CD4-positive, alpha-beta T cell treated with Interleukin-6 at 100 ng/mL for 8 hours (primary cell): ENCODE measurements at places on chromosomes 6 and 20.

DNA sequence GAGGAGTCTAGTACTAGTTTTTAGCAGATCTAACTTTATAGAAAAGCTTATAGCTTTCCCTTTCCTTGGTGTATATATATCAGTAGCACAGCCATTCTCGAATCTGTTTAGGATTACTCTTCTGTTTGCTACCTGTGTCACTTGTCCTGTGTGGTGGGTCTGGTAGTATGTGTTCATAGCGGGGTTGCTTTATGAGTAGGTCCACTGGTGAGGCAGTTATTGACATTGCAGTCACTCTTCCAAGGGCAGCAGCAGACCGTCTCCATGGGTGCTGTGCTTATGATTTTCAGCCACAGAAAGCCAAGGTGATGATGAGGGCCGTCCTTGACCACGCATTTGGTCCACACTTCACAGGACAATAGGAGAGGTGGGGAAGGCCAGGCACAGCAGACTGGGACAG lies 171.5 kb downstream of the CDKAL1 start:
- DNase-seq: no peak

DNA sequence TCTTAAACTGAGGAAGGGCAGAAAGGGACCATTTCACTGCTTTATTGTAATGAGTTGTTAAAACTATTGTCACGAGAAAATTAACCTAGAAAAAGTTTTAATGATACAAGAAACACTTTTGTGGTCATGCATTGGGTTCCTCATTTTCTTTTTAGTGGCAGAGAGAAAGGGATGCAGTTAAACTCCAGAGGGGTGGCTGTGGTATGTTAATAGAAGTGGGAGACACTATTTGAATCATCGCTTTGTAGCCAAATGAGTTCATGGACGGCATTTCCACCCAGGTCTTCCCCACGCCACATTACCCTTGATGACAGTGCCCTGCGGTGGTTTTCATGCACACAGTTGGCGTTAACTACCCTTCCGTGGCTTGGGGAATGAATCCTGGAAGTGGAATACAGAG lies 235.6 kb downstream of the PLCB1 start:
- no peak for DNase-seq

DNA sequence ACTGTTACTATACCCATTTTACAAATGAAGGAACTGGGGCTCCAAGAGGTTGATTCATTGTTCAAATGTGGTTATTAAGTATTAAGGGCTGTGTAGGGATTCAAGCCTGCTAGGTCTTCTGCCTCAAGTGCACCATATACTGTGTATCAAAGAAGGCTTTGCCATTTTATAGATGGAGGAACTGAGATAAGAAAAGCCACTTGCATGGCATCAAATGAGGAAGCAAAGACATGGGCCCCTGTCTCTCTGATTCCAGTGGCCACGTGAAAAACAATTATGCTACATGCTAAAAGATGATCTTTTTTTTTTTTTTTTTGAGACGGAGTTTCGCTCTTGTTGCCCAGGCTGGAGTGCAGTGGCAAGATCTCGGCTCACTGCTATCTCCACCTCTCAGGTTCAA lies 67.0 kb downstream of the TMEM200A start:
- no peak for DNase-seq

DNA sequence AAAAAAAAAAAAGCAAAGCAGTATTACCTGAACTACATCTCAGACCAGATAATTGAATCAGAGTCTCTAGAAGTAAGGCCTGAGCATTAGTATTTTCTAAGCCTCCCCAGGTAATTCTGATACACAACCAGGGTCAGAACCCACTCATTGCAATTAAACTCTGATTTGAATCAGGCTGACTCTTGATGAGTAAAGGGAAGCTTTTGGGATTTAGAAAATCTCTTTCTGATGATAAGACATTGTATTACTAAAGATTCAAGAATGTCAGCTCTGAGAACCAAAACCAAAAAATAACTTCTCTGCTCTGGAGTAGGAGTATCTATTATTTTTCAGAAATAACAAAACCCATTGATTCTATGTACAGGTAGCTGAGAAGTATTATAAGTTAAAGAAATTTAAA lies 100.1 kb upstream of the COL21A1 start:
- DNase-seq: no peak

GRCh38 chr6:39496915-39497314 lies 174.4 kb upstream of the KCNK16 start:
- no peak for DNase-seq

DNA sequence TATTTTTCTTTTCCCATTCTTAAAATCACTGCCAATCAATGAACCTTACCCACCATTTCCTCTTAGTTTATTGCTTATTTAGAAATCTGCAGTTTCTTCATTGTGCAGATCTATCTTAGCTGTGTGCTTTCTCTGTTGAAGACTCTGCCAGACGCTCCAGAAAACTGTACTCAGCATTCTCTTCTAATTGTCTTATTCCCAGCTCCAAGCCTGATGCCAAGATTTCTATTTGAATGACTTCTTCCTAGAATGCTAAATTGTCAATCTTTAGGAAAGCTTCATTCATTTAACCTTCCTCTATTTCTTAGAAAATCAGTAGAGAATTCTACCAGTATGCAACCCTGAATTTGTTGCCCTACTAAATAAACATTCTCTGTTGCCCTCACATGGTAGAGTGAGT lies 308.9 kb downstream of the KHDRBS2 start:
- no peak for DNase-seq

- DNase-seq: no peak
Measured at GRCh38 chr6:168968228-168968627, 285.4 kb downstream of the THBS2 start.

DNA sequence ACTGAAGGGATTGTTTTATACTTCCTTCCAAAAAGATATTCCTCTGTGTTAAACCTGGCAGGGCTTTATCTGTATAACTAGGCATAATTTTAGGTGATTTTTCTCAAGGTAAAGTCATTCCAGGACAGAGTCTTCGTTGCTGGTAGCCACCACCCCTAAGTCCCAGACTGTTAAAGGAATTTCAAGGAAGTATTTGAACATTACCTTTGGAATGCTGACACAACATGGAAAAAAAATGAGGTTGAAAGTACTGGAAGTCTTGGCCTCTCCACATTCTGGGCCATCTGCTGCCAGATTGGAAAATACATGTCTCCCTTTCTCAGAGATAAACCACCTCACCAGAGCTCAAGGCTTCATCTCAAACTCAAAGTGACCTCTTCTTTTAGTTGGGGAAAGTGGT lies 27.0 kb upstream of the ETV7 start:
- DNase-seq: no peak

- no peak for DNase-seq
Measured at GRCh38 chr6:146770275-146770964, 171.6 kb downstream of the ADGB start.

- DNase-seq: no peak
Measured at GRCh38 chr6:132973514-132973993, 159.2 kb downstream of the RPS12 start.

GRCh38 chr6:142966294-142966693 lies 21.3 kb upstream of the HIVEP2 start:
- no peak for DNase-seq

DNA sequence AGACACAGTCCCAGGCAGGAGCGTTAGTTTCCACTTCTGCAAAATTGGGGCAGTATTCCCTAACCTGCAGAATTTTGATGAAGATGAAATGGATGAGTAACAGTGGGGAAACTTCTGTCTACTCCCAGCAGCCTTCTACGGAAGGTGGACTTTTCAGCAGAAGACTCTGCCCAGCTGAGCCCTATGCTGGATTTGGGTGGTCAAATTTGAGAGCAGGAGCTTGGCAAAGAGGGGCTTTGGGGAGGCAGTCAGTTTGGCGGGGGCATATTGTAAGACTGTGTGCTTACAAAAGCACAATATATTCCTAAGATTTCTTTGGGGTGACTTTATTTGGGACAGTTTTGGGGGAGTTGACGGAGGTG lies 5.4 kb upstream of the SDCBP2 start:
- no peak for DNase-seq

GRCh38 chr6:108114841-108115597 lies 40.5 kb upstream of the OSTM1 start:
- DNase-seq: no peak

- DNase-seq: no peak
Measured at GRCh38 chr6:43508481-43509141, 1.5 kb downstream of the LRRC73 start.

- DNase-seq: no peak
Measured at GRCh38 chr20:8744228-8744844, 324.6 kb upstream of the PLCB4 start.

- DNase-seq: no peak
Measured at GRCh38 chr6:158688860-158689259, 39.0 kb downstream of the SYTL3 start.

- DNase-seq: no peak
Measured at GRCh38 chr6:152098683-152099082, 291.2 kb downstream of the ESR1 start.

- no peak for DNase-seq
Measured at GRCh38 chr6:36269834-36270705, at the start of gene PNPLA1. PNPLA1 (plus strand) TSS chr6:36270060; CDS start chr6:36270460, 400 bp downstream.

GRCh38 chr6:138957903-138958302 lies 30.1 kb downstream of the REPS1 start:
- DNase-seq: no peak

- no peak for DNase-seq
Measured at GRCh38 chr20:8356806-8357205, 224.7 kb downstream of the PLCB1 start.

GRCh38 chr6:7445101-7445500 lies 55.5 kb downstream of the RIOK1 start:
- DNase-seq: no peak

- DNase-seq: no peak
Measured at GRCh38 chr20:560680-561079, 17.1 kb upstream of the CSNK2A1 start.

DNA sequence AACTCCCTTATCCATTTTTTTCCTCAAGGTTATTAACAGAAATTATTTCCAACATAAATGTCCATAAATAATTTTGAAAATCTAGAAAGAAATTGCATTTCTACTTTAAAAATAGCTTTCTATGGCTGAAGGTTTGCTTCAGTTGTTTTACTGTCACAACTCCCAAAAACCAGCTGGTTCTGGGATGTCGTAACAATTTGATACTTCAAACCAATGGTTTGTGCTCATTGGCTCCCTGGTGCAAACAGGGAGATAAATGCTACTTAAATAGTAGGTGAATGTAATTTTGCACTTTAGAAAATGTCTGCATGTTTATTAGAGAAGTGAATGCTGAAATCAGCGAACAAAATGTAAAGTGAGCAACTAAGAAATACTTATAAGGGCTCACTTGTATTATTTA lies 31.1 kb downstream of the LAMA2 start:
- DNase-seq: no peak

GRCh38 chr6:84150705-84151104 lies 76.7 kb downstream of the CEP162 start:
- no peak for DNase-seq

GRCh38 chr20:58719258-58719657 lies 26.7 kb downstream of the NPEPL1 start:
- DNase-seq: no peak

- DNase-seq: no peak
Measured at GRCh38 chr20:24910461-24910860, 38.6 kb upstream of the CST7 start.

DNA sequence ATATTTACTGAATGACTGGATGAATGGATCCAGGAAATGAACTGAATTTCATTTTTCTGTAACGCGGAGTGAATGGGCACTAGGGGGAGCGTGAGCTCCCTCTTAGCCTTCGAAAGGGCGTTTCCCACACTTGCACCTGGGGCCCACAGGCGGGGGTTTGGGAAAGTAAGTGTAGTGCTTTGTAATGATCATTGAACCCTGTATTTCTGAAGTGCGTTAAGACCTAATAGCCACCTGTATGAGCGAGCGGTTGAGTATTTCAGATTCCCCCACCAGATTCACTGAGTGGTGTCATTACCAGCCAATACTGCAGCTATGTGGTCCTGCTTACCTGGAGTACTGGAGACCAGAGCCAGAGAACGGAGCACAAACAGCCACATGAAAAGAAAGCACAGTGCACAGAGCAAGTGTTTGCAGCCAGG lies 10.5 kb downstream of the SYTL3 start:
- DNase-seq: peak; percentile 61
